Breast epithelium (tissue), 4 donors: ENCODE measurements at places on chromosomes 1 and 21. TPM values are rescaled to one million over a fixed set of nuclear protein-coding genes. Genes with fewer than 3 reads are reported as not detected.

DNA sequence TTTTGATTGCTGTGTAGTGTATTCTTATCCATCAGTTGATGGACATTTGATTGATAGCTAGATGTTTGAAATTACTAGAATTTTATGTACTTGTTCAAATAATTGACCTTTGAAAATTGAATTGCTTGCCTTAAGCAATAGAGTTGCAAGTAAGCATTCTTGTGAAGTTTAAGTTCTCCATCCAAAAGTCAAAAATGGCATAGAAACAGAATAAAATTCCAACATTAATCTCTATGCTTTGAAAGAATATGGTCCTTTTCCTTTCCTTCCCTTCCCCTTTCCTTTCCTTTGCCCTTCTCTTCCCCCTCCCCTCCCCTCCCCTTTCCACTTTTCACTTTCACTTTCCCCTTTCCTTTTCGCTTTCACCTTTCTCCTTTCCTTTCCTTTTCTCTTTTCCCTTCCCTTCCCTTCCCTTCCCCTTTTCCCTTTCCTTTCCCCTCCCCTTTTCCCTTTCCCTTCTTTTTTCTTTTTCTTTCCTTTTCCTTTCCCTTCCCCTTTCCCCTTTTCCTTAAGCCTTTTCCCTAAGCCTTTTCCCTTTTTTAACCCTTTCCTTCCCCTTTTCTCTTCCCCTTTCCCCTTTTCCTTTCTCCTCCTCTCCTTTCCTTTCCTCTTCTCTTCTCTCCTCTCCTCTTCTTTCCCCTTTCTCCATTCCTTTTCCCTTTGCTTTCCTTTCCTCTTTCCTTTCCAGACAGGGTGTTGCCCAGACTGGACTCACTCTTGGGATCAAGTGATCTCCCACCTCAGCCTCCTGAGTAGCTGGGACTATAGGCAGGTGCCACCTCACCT lies 67.4 kb downstream of the SASS6 start:
- H3K4me1 ChIP-seq, result no peaks in the 10 kb centered on the region
- no peak for DNase-seq
- no peaks in the 10 kb centered on the region for H3K27me3 ChIP-seq

GRCh38 chr1:36776948-36777831 lies 257.1 kb downstream of the GRIK3 start:
- H3K4me1 ChIP-seq, result no peaks in the 10 kb centered on the region
- no peak for DNase-seq
- H3K27me3 ChIP-seq, result no peaks in the 10 kb centered on the region
- no peak overlapping the region for H3K27ac ChIP-seq

DNA sequence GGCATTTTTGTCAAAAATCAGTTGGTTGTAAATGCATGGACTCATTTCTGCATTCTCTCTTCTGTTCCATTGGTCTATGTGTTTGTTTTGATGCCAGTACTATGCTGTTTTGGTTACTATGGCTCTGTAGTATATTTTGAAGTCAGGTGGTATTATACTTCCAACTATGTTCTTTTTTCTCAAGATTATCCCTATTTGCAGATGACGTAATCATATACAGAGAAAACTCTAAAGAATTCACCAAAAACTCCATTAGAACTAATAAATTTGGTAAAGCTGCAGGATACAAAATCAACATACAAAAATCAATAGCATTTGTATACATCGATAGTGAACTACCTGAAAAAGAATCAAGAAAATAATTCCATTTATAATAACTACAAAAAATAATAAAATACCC lies 253.1 kb upstream of the NEGR1 start:
- no peak overlapping the region for H3K4me3 ChIP-seq
- no peaks in the 10 kb centered on the region for H3K4me1 ChIP-seq
- H3K36me3 ChIP-seq, result no peaks in the 10 kb centered on the region
- no peak for DNase-seq
- H3K27ac ChIP-seq, result no peak overlapping the region

Gene SLX9
- 17.7 TPM for total RNA-seq
